ENCODE measurements at places on chromosomes 6 and 20. TPM values are rescaled to one million over a fixed set of nuclear protein-coding genes. Genes with fewer than 3 reads are reported as not detected.

GRCh38 chr6:161269310-161269709, 4.6 kb downstream of the AGPAT4 start:
- H3K27ac ChIP-seq, result no peak overlapping the region
- H3K4me1 ChIP-seq, result peaks cover 20% of the 10 kb centered on the region
- peaks cover 11% of the 10 kb centered on the region for H3K36me3 ChIP-seq
- DNase-seq, result no peak
- H3K4me3 ChIP-seq, result no peak overlapping the region
- no peaks in the 10 kb centered on the region for H3K27me3 ChIP-seq

- H3K4me1 ChIP-seq, result no peaks in the 10 kb centered on the region
- H3K36me3 ChIP-seq, result no peaks in the 10 kb centered on the region
- no peak overlapping the region for H3K4me3 ChIP-seq
- no peak for DNase-seq
- H3K27ac ChIP-seq, result no peak overlapping the region
- no peaks in the 10 kb centered on the region for H3K27me3 ChIP-seq
Observed at GRCh38 chr6:76120302-76120701, 47.8 kb upstream of the IMPG1 start.

DNA sequence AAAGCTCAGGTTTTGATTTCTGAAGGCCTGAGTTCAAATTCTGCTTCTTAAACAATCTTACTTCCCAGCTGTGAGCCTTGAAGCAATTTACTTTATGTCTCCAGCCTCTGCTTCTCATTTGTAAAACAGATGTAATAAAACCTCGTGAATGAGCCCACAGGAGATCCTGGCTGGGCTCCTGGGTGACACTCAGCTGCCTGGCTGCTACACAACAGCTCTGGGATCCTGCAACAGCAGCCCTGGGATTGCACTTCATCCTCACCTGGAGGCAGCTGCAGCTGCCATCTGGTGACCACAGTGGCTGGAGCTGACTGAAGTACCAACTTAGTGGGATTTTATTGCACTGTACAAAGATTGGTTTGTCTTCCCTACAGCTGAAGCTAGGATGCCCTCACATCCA, 98.6 kb downstream of the NDUFAF5 start:
- H3K4me1 ChIP-seq, result no peaks in the 10 kb centered on the region
- no peak for DNase-seq
- H3K4me3 ChIP-seq, result no peak overlapping the region
- peaks cover 7% of the 10 kb centered on the region for H3K27me3 ChIP-seq

DNA sequence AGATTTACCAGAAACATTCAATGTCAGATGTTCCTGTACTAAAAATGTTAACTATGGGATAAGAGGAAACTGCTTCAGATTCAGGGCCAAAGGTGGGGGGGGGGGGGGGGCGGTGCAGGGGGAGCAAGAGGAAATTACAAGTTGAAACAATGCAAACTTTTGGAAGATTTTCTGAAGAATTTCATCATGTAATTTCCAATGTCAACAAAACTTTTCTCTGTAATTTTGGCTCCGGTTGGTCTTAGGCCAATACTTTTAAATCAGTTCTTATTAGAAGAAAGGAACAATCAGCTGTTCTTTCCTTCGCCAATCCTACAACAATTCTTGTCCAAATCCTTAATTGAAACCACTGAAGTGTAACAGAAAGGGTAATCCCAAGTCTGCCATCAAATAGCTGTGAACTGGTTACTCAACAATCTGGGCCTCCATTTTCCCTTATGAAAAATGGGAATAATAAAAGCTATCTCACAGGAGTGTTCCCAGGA, 13.1 kb downstream of the UQCC1 start:
- no peaks in the 10 kb centered on the region for H3K27me3 ChIP-seq
- peak overlapping the region; percentile 30 for H3K27ac ChIP-seq
- no peak for DNase-seq

COL19A1 gene
- 0.18 TPM for total RNA-seq

SLC39A7 gene
- 140 TPM for total RNA-seq

GRCh38 chr20:62203378-62204030, 16.6 kb downstream of the HRH3 start:
- no peak overlapping the region for H3K4me3 ChIP-seq
- no peak overlapping the region for H3K27ac ChIP-seq
- H3K36me3 ChIP-seq, result peaks cover 27% of the 10 kb centered on the region
- DNase-seq, result no peak
- H3K4me1 ChIP-seq, result no peaks in the 10 kb centered on the region

GRCh38 chr20:22931653-22932608, 103.2 kb upstream of the SSTR4 start:
- H3K27ac ChIP-seq, result no peak overlapping the region
- peaks cover 35% of the 10 kb centered on the region for H3K27me3 ChIP-seq
- no peaks in the 10 kb centered on the region for H3K36me3 ChIP-seq
- DNase-seq, result no peak
- H3K4me3 ChIP-seq, result no peak overlapping the region
- H3K4me1 ChIP-seq, result peaks cover 33% of the 10 kb centered on the region

GRCh38 chr20:31820228-31820627, 1.1 kb downstream of the MYLK2 start:
- H3K4me3 ChIP-seq, result no peak overlapping the region
- H3K27me3 ChIP-seq, result no peaks in the 10 kb centered on the region
- H3K4me1 ChIP-seq, result peaks cover 6% of the 10 kb centered on the region
- no peak overlapping the region for H3K27ac ChIP-seq

Data from mesothelial cell of epicardium (in vitro differentiated cells).